ENCODE measurements at places on chromosomes 13 and 19. TPM values are rescaled to one million over a fixed set of nuclear protein-coding genes. Genes with fewer than 3 reads are reported as not detected.

KCNK6 gene
- not detected for total RNA-seq

ZNF835 gene
- 4.6 TPM for total RNA-seq

ZNF723 gene
- not detected for total RNA-seq

CALR3 gene
- total RNA-seq = not detected

GRCh38 chr19:3366753-3367627 is 607 bp downstream of the NFIC start:
- peak; percentile 74 for DNase-seq

DNA sequence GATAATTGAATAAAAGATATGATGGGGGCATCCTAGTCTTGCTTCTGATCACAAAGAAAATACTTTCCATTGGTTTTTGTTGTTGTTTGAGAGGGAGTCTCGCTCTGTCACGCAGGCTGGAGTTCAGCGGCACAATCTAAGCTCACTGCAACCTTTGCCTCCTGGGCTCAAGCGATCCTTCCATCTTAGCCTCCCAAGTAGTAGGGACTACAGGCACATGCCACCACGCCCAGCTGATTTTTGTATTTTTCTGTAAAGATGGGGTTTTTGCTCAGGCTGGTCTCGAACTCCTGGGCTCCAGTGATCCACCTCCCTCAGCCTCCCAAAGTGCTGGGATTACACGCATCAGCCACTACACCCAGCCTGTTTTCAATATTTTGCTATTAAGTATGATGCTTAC is 17.1 kb upstream of the PSMC4 start:
- DNase-seq = no peak

GRCh38 chr19:5393088-5393487 is 52.5 kb upstream of the PTPRS start:
- no peak for DNase-seq

DNA sequence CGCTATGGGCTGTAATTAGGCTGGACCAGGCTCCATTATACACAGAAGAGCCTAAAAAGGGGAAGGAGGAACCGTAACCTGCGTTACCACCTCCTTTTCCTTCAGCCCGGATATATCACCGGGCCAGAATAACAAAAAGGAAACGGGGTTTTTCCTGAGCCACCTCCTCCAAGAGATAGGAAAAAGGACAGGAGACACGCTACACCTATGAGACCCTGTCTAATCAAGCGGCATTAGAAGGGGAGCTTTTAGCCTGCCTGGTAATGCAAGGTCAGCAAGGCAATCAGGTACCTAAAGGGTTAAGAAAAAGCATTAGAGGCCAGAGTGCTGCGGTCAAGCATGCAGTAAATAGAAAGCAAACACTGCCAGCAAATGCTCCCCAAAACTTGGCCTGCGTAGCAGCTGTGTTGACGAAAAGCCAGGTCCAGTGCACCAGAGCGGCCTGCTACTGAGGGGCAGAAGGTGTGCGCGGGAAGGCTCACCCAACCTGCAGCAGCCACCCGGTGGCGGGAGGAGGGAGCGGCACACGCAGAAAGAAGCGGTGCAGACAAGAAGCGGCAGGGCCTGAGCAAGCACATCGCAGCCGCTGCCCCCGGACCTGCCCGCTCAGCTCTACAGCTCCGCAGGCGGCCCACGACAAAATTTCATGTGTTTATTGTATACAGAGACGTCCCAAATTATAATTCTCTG is 1466.1 kb downstream of the UQCRFS1 start:
- DNase-seq = no peak

DNA sequence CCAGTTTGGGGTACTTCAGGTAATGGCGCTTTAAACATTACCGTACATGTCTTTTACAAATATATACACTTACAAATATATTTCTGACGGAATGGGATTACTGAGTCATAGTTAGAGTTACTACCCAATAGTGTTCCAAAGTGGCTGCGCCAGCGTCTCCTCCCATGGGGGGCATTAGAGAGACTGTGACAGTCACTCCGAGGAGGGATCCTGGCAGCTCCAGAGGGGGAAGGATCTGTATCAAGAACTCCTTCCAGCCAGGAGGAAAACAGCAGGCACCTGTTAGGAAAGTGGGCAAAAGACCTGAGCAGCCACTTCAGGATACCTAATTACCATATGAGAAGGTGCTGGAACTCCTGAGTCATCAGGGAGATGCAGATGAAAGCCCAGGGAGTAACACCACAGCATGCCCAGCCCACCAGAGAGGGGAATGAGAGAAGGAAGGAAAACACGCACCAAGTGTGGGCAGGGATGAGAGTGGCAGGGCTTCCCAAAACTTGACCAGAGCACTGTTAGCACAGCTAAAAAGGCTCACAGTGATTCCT is 52.9 kb downstream of the SLC7A9 start:
- no peak for DNase-seq

Data from A673 (cell line).